Stimulated activated memory B cell treated with anti-CD40 and anti-IgM and Interleukin-4, amounts not matched to agents 10 μg/mL and 1 μg/mL and 100 μg/mL, for 72 hours (primary cell): ENCODE measurements at places on chromosomes 4 and X.
A peak's percentile ranks its signal among the peaks of the same experiment; 100 is the strongest.

GRCh38 chr4:113436360-113436759 lies 325.2 kb downstream of the CAMK2D start:
- ATAC-seq = no peak

GRCh38 chr4:15684498-15684897 lies 2.9 kb downstream of the FAM200B start:
- ATAC-seq = no peak

DNA sequence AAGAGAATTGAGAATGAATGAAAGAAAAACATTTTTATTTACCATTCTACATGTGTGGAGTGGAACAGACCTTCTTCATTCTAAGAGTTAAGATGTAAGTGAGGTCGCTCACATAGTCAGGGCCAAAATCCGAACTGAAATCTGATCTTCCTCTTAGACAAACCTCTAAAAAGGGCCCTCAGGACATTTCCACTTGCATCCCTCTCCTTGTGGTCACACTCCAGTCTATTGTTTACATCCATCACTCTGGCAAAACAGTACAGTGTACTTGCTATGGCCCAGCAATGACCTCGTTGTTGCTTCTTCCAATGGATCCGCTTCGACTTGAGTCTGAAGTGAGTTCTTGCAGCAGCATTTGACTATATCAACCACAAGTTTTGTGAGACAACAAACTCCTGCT lies 54.2 kb downstream of the MOSPD2 start:
- ATAC-seq = no peak

GRCh38 chrX:109199726-109200125 lies 282.2 kb downstream of the GUCY2F start:
- ATAC-seq = no peak

- no peak for ATAC-seq
Measured at GRCh38 chr4:8893624-8894423, 22.2 kb upstream of the HMX1 start.

DNA sequence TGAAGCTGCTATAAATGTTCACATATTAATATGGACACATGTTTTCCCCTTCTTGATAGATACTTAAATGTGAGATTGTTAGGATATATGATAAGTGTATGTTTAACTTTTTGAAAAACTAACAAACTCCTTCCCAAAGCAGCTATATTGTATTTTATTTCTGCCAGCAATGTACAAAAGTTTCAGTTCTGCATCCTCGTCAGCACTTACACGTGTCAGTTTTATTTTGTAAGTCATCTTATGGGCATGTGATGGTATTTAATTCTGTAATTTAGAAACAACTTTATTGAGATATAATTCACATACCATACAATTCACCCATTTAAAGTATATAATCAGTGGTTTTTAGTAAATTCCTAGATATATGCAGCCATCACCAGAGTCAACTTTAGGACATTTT lies 31.6 kb downstream of the RAPGEF2 start:
- no peak for ATAC-seq

DNA sequence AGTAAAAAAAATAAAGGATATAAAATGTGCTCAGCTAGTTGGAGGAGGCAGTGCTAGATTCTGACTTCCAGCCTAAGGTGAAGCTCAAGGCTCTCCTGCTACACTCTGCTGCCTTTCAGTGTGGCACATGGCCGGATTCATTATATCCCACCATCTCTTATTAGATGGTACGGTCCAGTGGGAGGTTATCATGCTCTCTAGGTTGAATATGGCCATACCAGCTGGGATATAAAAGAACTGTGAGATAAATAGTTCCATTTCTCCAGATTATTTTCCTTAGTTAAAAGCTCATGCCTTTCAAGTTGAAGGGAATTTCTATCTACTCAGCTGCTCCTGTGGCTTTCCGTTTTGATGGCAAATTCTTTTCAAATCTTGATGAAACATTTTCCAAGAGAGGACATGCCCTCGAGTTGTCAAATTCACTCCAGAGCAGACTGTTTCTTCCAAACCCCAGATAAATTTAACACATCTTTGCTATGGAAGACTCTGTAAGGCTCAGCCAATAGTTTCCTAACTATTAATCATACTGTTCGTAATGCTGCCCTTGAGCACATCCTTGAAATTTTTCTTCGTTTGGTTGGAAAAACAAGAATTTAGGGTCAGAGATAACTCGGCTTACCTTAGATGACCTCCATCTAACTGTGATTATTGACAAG lies 2.2 kb upstream of the MGARP start:
- ATAC-seq = no peak

DNA sequence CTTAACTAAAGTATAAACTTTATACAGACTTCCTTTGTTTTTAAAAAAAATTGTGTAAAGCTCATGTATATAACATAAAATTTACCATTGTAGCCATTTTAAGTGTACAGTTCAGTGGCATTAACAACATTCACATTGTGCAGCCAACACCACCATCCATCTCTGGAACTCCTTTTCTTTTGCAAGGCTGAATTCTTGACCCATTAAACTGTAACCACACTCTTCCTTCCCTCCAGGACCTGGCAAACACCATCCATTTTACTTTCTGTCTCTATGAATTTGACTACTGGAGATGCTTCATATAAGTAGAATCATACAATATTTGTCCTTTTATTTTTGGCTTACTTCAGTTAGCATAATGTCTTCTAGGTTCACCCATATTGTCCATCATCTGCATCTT lies 104.7 kb downstream of the RASL11B start:
- no peak for ATAC-seq

DNA sequence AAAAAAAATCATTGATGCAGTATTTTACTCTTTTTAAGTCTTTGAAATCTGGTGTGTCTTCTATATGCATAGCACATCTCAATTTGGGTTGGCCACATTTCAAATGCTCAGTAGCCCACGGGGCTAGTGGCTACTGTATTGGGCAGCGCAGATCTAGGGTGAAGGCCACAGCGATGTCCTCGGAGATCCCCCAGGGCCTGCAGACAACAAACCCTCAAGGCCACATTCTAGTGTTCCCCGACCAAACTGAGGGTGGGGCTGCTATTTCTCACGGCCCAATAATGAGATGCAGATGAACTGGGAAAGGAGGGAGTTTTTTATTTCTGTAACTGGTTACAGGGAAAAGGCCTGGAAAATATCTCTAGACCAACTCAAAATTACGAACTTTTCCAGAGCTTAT lies 23.6 kb downstream of the NYX start:
- no peak for ATAC-seq

DNA sequence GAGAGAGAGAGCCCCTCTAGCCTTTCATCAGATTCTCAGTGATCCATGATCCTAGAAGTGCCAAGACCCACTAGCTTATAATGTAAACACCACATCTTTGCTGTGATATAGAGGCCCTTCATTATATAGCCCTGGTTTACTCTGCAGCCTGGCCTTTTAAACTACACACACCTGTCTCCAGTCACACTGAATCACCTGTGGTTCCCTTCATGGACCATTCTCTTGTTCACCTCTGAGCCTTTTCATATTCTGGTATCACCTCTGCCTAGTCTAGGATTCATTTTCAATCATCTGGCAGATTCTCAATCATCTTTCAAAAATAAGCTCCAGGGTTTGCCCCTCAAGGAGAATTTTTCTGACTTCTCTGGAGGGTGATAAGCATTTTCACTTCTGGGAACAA lies 50.0 kb upstream of the CD40LG start:
- no peak for ATAC-seq

GRCh38 chr4:84932462-84932861 lies 34.0 kb downstream of the WDFY3 start:
- no peak for ATAC-seq

- ATAC-seq = no peak
Measured at GRCh38 chr4:1668488-1668840, 15.6 kb downstream of the FAM53A start.

DNA sequence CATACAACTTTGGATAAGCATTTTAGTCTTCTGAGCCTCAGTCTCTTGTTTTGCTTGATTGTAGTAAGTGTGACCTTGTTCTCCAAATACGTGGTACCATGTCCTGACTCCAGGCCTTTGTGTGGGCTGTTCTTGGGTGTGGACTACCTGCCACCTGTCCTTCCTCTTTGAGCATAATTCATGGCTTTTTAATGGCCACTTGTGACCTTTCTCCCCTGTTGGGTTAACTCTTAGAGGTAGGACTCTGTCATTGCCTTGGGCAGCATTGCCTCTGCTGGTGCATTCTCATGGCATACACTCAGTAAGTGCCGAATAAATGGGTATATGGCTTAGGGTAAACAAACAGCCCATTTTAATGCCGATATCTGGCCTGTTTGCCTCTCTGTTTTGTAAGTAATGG lies 3.0 kb downstream of the NSD2 start:
- ATAC-seq = no peak

GRCh38 chr4:153348006-153348405 lies 3.5 kb downstream of the MND1 start:
- no peak for ATAC-seq

GRCh38 chr4:66591968-66592367 lies 921.7 kb upstream of the EPHA5 start:
- ATAC-seq = no peak

GRCh38 chrX:99266255-99266654 lies 1143.8 kb downstream of the PCDH19 start:
- no peak for ATAC-seq

GRCh38 chr4:125313497-125313896 lies 1.3 kb upstream of the FAT4 start:
- ATAC-seq = no peak

DNA sequence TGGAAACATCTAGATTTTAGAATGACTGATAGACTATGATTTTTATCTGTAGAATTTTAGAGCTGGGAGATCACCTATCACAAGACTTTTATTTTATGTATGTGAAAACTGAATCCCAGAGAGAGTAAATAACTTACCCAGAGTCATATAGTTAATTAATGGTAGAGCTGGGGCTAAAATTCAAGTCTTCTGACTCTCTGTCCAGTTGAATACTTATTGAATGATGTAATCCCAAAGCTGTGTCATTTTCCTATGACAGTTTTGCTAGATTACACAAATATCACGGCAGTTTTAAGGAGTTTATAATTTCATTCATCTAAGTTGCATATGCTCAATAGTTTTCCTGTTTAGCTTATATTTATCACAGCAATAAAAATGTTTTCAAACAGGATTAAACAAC lies 6.7 kb downstream of the NRK start:
- ATAC-seq = no peak

- ATAC-seq = no peak
Measured at GRCh38 chr4:96993560-96993959, 1149.7 kb downstream of the STPG2 start.

GRCh38 chrX:101485212-101485949 lies at the start of gene ARMCX4:
TSS of gene ARMCX4 (plus strand) at chrX:101485456. CDS start at chrX:101488590, 3,134 bp downstream.
- peak; percentile 59 for ATAC-seq

DNA sequence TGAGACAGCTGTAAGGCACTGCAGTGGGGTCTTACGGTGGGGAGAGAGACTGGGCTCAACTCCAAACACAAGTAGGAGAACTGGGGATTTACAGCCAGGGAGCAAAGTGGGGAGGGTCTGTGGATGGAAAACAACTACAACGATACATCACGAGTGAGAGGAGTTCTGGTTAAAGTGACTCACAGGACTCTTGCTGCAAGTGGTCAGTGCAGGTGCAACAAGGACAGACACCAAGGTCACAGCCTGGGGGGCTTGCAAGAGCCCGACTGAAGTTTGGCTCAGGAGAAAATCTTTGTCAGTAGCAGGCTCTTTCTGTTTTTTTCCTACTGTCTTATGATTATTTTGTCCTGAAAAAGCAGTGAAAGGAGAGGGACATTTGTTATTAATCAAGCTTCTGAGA lies 10.1 kb upstream of the FAT1 start:
- ATAC-seq = no peak

DNA sequence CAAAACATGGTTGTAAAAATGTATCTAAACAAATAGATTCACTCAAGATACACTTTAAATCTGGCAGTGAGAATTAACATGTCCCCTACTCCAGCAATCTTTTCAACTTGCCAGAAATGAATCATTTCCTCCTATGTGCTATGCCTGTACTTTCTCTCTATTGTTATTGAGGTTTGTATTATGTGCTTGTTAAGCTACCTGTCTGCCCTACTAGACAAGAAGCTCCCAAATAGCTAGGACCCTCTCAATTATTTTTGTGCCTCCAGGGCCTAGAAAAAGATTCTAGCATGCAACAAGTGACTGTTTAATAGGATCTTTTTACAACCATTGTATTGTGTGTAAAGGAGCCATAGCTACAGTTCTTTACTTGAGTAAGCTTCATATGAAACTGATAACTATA lies 3.5 kb upstream of the SAP30 start:
- no peak for ATAC-seq

GRCh38 chr4:77453911-77454310 lies 151.7 kb upstream of the CXCL13 start:
- ATAC-seq = no peak

DNA sequence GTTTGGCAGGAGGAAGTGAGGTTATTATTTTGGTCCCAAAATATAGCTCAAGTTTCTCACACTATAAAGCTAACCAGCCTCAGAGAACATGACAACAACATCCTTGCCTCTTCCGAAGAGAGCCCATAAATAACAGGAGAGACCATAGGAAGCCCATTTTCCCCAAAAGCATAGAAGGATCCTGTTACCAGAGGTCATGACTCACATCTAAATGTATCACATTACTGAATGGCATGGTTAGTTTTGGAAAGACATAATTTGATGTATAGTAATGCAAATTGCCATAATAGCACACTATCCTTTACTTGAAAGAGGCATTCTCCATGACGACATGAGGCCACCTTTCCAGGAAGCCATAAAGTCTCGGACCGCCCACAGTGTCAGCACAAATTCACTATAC lies 238.8 kb upstream of the GRIA3 start:
- no peak for ATAC-seq
